ENCODE measurements at places on chromosomes 11 and 22.

GRCh38 chr11:12687216-12687623 lies 13.0 kb downstream of the TEAD1 start:
- DNase-seq, result no peak

GRCh38 chr22:38317995-38318715 lies 922 bp upstream of the CSNK1E start:
- DNase-seq, result no peak

DNA sequence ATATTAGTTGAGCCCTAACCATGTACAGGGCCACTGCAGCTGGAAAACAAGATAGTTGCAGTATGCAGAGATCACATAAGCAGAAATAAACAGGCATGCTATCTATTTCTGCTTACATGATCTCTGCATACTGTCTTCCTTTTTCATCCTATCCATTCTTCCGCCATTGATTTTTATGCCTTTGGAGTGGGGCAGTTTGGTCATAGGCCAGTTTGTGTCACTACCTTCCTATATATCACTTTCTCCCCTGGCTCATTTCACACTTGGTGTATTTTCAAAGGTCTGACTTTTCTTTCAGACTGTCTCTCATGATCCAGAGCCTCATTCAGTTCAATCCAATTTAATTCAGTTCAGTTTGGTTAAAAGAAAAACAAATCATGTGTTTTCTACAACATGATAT lies 829.6 kb downstream of the KCNA4 start:
- no peak for DNase-seq

DNA sequence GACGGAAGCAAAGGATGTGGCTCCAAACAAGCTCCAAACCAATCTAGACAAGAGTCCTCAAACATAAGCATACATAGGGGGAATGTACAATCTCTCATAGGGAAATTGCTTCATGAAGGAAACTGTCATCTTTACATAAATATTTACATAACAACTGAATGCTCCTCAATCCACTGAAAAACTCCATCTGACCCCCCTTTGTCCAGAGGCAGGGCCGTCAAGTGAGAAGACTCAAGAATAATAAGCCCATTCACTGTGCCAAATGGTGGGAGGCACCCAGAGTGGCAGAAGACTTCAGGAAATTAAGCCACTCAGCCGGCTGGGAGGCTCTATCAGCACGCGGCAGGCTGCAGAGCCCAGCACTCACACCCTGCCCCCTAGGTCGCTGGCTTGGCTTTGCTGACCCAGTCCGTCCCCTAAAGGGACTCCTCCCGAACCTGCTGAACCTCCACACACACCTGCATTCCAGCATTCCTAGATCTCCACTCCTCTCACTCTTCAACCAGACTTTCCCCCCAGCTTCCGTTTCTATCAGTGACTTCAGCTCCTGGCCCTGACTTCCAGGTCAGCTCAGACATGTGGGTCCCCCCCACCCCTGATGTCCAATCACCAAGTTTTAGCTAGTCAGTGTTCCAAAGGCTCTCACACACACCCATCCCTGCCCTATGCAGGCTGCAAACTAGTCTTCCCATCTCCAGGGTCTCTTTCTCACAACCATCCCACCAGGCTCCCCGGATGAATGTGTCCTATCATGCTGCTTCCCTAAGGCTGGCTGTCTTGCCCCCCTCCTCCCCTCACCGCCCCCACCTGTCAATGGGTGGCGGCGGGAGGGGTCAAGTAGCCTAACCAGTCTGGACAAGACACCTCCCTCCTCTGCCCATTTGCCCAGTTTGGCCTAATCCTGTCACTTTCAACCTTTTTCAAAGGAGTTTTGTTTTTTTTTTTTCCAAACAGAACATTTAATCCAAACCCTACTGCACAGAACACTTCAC lies 11.3 kb downstream of the VPS37C start:
- DNase-seq, result no peak

GRCh38 chr11:103483996-103484395 lies 374.8 kb downstream of the DYNC2H1 start:
- no peak for DNase-seq

GRCh38 chr22:44425694-44426045 lies 72.4 kb downstream of the RTL6 start:
- DNase-seq, result no peak

- DNase-seq, result no peak
These were observed 986.5 kb upstream of the CHORDC1 start for GRCh38 chr11:91209306-91209705.

DNA sequence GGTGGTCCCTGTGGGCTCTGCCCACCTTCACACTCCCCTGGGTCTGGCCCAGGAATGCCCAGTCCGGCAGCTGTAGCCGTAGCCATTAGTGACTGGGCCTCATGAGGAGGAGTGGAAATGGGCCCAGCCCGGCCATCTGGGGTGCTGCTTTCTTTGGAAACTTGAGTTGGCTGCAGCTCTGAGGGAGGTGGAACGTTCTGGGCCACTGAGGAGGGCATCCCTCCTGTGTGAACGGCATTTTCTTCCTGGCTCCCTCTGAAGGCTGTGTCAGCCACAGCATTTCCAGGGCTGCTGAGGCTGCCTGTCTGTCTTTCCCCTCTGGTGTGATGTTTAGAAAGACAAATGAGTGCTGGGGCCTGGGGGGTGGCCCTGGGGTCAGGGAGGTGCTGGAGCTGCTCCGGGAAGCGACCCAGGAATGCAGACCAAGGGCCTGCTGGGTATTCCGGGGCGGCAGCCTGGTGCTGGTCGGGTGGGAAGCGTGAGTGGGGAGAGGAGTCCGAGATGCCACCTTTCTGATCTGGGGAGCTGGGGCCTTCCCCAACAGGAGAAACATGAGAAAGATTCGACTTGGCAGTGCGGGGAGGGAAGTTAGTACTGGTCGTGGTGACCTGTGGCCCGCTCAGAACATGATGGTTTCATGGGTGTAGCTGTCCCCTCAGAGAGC lies 27.1 kb downstream of the PTDSS2 start:
- DNase-seq, result no peak

DNA sequence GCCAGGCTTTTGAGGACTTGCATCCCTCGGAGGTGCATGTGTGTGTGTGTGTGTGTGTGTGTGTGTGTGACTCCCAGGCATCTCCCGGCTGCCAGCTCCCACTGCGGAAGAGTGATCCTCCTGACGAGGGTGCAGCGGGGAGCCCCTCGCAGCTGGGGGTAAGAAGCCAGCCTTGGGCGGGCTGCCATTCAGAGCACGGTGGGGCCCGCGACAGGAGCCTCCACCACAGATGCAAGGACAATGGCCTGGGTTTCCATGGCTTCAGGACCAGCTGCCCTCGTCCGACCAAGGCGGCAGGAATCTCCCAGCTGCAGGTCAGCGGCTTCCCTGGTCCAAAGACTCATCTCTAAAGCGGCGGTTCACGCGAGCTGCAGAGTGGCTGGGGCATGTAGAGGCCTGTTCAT lies 908.5 kb downstream of the BRD1 start:
- DNase-seq, result no peak

DNA sequence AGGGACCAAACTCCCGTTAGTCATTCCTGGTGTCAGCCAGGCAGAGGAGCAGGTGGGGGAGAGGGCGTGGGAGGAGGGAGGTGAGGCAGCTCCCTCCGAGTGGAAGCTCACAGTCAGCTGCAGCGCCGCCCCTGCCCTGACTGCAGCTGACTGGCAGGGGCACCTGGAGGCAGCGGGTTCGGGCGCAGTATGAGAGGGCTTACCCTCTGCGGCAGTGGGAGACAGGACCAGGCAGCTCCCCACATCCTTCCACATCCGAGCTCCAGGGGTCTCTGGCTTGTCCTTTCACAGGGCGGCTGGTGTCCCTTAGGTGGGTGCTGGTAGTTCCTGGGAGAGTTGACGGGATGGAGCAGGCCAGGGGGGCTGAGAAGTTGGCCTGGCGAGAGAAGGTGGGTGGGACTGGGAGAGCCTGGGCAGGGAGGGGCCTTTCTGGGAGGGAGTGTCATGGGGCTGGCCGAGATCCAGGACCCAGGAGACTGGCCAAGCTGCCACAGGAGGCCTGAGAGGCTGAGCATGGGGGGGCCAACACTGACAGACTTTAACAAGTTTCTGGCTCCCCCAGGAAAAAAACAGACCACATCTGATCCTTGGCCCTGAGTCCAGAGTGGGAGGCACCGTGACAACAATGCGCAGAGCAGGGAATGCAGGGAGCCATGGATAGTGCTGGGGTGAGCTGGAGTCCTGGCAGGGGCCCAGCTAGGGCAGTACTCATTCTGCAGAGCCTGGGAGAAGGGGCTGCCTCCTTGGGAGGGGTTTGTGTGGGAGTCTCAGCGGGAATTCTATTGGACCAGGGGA lies 4.9 kb downstream of the ADORA2A start:
- no peak for DNase-seq

GRCh38 chr11:41245704-41246398 lies 213.6 kb downstream of the LRRC4C start:
- no peak for DNase-seq

DNA sequence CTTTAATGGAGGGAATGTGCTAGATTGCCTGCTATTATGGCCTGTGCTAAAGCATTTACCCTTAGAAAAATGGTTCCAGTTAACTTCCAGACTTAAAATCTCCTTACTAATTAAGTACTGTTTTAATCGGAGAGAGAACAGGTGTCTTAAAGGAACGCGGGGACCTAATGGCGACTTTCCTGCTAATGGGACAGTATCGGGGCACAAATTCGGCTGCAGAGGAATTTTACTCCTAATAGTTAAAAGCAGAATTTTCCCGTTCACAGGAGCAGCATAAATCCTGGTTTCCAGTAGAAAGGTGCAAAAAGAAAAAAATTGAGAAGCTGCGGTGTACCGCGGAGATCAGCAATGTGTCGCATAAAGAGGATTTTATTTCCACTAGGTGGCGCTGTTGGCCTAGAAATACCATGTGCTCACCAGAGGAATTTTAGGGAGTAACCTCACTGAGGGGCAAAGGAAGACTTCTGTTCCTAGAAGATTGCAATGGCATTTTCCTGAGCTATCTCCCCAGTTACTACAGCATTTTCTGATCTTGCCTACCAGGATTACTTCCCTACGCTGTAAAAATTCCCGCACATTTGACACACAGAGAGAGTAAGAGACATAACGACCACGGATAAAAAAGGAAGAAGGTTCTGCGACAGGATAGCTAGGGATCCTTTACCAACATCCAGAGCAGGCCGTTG lies 44.5 kb downstream of the ZNF280B start:
- DNase-seq, result peak; percentile 52

- DNase-seq, result no peak
These were observed 4.4 kb upstream of the SREBF2 start for GRCh38 chr22:41828516-41828915.
